Activated CD8-positive, alpha-beta T cell treated with anti-CD3 and anti-CD28 coated beads, Interleukin-2, amount 10 ng/mL, durations not matched to agents 7 days and 5 days (primary cell): ENCODE measurements at places on chromosomes 3 and 15. TPM values are rescaled to one million over a fixed set of nuclear protein-coding genes. Genes with fewer than 3 reads are reported as not detected.

GRCh38 chr15:70701891-70702568 lies 61.3 kb downstream of the UACA start:
- DNase-seq: no peak

DNA sequence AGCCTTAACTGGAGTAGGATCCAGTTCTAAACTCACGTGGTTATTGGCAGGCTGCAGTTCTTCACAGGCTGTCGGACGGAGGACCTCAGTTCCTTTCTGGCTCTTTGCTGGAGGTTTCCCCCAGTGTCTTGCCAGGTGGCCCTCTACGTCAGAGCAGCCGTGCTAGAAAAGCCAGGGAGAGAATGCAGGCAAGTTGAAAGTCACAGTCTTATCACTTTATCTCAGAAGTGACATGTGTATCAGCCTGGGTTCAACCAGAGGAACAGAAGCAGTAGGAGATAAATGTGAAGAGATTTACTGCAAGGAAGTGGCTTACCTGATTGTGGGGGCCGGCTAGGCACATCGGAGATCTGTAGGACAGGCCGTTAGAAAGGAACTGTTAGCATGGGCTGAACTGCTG lies 125.3 kb upstream of the BNIP2 start:
- DNase-seq: peak; percentile 59

Gene GOLGA6B
- not detected for total RNA-seq

Gene CTXN2
- not detected for total RNA-seq

Gene CGNL1
- total RNA-seq: not detected

- DNase-seq: no peak
These were observed 194.2 kb downstream of the UACA start for GRCh38 chr15:70569091-70569713.

DNA sequence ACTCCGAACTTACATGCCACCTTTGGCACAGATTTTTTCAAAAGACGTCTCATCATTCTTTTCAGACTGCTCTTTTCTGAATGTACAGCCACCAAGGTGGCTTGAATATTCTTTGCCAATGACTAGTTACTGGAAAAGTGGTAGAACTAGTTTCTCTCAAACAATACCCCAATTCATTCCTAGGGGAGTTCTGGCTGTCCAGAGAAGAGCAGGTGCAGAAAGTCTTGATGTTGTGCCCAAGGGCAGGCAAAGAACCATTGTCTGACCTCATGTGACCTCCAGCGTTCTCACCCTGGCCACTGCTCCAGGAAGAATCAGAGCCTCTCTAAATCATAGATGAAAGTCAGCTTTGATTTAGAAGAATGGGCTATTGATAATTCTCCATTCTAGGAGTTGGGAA lies 5.5 kb downstream of the LMOD3 start:
- DNase-seq: no peak

GRCh38 chr3:175356899-175357324 lies 497.8 kb downstream of the NAALADL2 start:
- DNase-seq: no peak

Gene RBP2
- not detected for total RNA-seq

- no peak for DNase-seq
These were observed 24.9 kb downstream of the APPL1 start for GRCh38 chr3:57252404-57252803.

DNA sequence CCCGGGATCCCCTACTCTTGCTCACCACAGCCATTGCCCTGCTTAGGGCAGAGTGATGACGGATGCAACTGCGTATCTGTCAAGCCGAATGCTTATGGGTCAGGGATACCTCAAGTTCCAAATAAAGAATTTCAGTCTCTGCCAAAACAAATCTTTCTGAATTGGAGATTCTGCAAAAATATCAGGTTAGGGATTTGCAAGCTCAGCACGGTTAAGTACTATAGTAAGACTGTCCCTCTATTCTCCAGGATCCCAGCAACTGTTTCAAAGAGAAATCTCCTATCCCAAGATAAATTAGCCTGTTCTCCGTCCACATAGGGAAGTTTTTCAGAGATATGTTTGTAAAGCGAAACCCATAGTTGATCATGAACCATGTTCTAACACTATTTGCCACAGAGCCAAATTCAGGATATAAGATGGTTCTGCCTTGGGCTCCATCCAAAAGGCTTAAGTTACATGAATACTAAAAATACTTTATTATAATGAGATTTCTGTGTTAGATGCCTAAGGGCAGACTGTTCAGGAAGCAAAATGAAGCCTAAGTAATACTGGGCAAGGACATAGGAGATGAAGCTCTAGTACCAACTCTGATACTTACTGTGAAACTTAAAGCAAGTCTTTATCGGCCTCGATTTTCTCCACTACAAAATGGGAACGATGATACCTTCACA lies 100.1 kb upstream of the LPP start:
- no peak for DNase-seq

Gene XYLB
- total RNA-seq: 5.3 TPM

Gene EIF2B5
- total RNA-seq: 55.1 TPM

- peak; percentile 42 for DNase-seq
These were observed 214.1 kb downstream of the TNIK start for GRCh38 chr3:171245796-171246765.

DNA sequence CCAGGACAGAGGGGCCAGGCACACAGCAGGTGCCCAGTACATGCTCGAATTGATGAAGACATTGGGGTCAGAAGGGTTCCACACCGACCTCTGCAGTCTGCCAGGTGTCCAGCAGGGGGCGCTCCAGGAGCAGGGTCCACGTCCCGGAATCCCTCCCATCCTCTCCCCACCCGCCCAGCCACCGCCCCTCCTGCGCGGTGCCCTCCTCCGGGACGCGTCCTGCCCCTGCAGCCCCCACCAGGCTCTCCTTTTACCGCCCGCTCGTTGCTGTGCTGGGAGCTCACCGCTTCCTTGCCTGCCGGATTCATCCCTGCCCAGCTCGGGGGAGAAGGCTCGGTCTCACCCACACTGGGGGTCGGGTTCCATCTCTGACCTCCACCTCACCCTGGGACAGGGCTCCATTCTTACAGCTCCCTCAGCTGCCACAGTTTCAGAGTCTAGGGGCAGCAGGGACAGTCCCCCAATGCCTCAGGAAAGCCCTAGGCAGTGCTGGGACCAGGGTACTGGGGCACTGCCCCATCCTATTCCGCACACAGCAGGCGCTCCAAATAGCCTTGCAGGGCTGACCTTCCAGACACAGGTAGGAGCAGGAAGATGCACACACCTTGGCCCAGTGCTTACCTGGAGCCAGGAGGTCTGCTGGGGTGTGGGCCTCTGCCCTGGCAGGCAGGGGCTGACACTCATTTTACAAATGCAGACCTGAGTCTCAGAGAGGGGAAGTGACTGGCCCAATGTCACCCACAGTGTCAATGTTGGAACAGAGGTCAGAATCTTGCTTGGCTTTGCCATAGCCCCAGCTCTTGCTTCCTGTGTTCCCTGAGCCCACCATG lies 31.0 kb downstream of the GRIP2 start:
- DNase-seq: peak; percentile 81

GRCh38 chr3:101544161-101544850 lies 17.4 kb upstream of the TRMT10C start:
- no peak for DNase-seq

Gene TMEM115
- total RNA-seq: 18.0 TPM

- no peak for DNase-seq
These were observed 169.3 kb downstream of the GBE1 start for GRCh38 chr3:81592101-81592500.

DNA sequence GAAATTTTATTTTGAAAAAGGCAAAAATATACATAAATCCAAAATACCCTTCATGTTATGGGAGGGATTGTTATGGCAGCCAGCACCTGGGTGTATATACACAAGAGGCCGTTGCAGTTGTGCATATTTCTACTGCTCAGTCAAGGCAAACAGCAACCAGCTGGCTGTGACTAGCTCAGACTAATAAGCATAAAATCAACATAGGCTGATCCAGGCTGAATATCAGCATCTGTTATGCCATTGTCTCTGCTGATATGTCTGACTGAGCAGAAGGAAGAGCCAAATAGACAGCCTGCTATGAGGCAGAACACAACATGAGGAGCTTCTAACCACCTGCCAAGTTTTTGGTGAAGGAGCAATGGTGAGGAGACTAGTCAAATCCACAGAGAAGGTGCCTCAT lies 457.5 kb upstream of the ALCAM start:
- no peak for DNase-seq

Gene ITGA11
- total RNA-seq: 0.18 TPM

GRCh38 chr3:150094150-150094933 lies 123.6 kb upstream of the PFN2 start:
- no peak for DNase-seq

Gene PIK3CB
- total RNA-seq: 3.6 TPM

DNA sequence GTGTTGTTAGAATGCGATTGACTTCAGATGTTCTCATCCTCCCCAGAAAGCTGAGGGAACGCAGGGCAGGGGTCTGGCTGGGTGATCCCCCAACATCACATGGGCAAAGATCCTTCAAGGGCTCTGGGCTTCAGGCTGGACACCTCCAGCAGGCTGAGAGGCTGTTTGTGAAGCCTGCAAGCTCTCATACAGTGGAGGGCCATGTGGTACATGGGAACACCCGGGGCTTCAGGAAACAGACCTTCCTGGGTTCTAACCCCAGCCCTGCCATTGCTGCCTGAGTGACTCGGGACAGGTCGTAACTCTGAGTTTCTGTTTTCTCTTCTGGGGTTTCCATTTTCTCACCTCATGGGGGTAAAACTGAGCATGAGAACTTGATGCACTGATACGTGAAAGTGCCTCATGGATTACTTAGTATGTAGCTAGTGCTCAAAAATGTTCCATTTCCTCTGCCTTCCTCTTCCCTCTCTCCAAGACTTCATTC lies 81.2 kb downstream of the TLE3 start:
- DNase-seq: no peak

DNA sequence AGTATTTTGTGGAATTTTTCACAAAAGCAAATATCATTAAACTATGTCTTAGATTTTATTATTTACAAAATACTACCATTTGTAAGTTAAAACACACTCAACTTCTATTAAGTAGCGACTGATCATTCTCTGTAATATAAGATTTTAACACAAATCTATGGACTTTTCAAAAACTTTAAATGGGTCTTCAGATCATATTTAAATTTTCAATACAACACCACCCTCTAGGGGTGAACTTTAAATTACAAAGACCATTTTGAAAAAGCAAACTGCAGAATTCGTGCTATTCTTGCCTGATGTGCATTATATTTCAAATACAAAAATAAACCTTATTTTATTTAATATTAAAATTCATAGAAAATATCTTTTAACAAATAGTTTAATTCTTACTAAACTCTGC lies 8.2 kb upstream of the VGLL4 start:
- DNase-seq: no peak

Gene VWA5B2
- total RNA-seq: not detected

Gene CYP1A2
- total RNA-seq: not detected

DNA sequence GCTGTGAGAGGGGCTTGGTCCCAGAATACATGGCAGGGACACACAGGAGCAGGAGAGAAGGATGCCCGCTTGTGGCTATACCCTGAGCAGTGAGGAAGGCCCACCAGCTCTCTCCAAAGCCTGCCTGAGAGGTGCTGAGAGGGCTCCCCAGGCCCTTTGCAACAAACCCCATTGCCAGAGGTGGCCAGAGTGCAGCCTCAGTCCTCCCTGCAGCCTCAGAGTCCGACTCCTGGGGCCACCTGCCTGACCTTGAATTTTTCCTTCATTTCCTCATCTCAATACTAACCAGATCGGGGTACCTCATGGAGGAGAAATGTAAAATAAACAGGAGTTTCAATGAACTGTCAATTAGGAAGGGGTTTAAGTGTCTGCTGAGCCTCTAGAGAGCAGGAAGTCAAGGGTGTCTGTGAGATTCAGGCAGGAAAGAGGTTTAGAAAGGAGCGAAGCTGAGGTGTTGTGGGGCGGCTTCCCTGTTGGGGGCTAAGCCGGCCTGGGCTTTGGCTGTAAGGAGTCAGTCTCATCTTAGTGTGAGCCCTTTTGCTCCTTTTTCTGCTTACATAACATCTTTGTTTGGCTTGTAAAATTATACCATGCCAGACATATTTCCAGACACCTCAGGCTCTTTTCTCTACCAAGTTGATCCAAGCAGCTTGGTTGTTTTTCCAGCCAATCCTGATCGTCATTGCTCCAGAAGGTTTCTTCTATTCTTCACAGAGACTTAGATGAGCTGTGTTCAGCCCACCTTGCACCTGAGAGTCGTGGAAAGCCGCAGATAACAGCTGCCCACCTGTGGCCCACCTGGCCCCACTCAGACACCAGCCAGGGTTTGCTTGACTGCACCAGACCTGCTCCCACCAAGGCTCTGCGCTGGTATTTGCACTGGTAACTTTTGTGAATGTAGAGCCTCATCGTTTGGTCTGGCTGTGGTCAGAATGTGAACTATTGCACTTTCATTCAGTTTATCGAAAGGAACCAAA lies 36.7 kb downstream of the CMTM7 start:
- DNase-seq: peak; percentile 69

- no peak for DNase-seq
These were observed 657.0 kb upstream of the ADAMTS9 start for GRCh38 chr3:65344846-65345245.

- no peak for DNase-seq
These were observed 82.0 kb upstream of the MYRIP start for GRCh38 chr3:39727415-39727814.

GRCh38 chr3:171018156-171018935 lies 8.2 kb downstream of the SLC2A2 start:
- DNase-seq: no peak

Gene TRIM42
- total RNA-seq: not detected

Gene ANKRD63
- total RNA-seq: not detected

GRCh38 chr3:175274474-175275218 lies 415.5 kb downstream of the NAALADL2 start:
- no peak for DNase-seq

GRCh38 chr3:46695962-46696894 lies 2.7 kb upstream of the ALS2CL start:
- DNase-seq: no peak

- no peak for DNase-seq
These were observed 113.3 kb downstream of the MAGI1 start for GRCh38 chr3:65925254-65925954.
